Amygdala (tissue), 56 donors: ENCODE measurements at places on chromosomes 16 and 17.

DNA sequence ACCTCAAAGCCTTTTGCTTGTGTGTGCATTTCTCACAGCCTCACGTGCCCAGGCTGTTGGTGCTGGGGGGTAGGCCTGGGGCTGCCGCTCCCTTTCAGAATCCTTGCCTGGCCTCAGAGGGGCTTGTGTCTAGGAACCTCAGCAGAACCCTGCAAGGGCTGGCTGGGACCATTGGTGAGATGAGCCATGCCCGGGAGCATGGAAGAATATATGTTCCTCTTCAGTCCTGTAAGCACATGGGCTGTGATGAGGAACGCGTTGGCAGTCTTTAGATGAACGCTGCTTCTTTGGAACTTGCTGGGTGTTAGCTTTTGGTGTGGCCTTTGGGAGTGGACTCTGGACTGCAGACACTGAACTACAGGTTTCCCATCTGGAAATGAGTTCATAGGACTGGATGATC is 32.0 kb upstream of the SLC5A10 start:
- no peak for DNase-seq

GRCh38 chr16:55496509-55497145 is 12.2 kb upstream of the LPCAT2 start:
- no peak for DNase-seq

- DNase-seq, result no peak
Observed at GRCh38 chr16:2042986-2043666, 4.5 kb downstream of the NTHL1 start.

- DNase-seq, result no peak
Observed at GRCh38 chr17:10435096-10435495, 13.3 kb upstream of the MYH8 start.

GRCh38 chr17:80289616-80290015 is 29.0 kb downstream of the RNF213 start:
- no peak for DNase-seq

DNA sequence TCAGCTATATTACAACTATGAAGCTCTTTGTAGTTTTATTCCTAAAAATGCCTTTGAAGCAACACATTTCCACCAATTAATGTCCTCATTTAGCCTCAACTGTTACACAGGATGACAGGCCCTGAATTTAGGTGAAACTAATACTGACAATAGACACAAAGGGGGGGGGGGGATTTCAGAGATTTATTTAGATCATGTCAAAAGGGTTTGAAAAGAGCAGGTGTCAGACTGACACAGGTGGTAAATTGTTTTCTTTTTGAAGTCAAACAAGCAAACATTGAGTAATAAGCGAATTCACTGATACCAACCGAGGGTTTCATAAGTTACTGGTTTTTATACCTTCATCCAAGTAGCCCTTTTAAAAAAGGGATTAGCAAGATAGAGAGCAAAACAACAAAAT is 40.8 kb downstream of the KANSL1 start:
- no peak for DNase-seq

GRCh38 chr16:2964475-2965336 is 631 bp downstream of the KREMEN2 start:
- DNase-seq, result no peak

DNA sequence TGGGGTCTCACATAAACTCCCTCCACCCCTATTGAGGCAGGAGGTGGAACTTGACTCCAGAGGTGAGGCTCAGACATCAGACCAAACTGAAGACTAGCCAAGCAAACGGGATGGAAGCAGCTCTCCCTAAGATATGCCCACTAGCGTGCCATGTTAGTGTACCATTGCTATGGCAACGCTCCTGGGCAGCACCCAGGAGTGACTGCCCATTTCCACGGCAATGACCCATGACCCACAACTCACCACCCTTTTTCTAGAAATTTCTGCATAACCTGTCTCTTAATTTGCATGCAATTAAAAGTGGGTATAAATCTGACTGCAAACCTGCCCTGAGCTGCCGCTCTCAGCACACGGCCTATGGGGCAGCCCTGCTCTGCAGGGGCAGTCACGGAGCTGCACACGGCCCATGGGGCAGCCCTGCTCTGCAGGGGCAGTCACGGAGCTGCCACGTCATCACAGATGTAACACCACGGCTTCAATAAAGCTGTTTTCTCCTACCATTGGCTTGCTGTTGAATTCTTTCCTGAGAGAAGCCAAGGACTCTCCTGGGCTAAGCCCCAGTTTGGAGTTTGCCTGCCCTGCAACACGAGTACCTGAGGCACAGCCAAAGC is 164.3 kb downstream of the RBFOX3 start:
- no peak for DNase-seq

GRCh38 chr17:2736956-2737355 is 12.5 kb downstream of the CCDC92B start:
- no peak for DNase-seq

DNA sequence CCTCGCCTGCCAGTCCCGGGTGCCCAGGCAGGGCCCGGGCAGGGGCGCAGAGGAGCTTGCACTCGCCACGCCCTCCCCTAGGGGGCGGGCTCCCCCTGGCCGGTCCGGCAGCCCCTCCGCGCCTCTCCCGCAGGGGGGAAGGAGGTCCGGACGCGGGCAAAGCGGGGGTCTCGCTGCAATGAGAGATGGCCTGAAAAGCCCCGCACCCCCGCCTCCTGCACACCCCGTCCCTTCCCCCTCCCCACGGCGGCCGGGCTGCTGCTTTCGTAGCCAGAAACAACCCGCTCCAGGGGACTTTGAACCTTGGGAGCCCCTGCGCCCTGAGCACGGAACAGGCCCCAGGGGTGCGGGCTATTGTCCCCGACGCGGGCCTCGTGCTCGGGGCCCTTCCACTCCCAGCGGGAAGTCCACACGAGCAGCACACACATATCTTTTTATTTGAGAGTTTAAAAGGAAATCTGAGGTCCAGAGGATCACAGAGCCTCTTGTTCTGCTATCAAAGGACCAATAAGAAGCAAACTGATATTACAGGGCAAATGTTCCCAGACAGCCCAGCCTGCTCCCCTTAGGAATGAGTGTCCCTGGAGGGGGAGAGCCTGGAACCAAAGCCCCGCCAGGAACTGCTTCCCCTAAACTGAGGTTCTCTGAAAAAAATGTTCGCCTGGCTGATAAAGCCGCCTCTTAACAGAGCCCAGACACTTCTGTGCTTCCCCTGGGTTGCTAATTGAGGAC is 5.8 kb upstream of the CBX4 start:
- DNase-seq, result peak; percentile 16

DNA sequence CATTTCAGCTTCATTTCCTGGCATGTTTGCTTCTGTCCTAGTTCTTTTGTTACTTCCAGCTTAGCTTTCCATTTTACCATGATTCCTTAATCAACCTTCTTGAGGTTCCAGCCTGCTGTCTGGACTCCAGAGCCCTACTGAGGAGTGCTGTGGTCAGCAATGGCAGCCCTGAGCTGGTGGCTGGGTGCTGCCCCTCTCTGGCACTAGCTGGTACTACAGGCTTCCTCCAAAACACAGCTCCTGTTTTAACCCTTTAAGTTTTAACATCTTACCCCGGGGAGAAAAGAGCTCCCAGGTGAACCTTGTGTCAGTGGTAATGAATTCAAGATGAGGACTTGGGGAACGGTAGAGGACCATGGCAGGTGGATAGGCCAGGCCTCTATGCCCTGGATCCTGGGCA is 395.5 kb downstream of the TMEM114 start:
- no peak for DNase-seq

DNA sequence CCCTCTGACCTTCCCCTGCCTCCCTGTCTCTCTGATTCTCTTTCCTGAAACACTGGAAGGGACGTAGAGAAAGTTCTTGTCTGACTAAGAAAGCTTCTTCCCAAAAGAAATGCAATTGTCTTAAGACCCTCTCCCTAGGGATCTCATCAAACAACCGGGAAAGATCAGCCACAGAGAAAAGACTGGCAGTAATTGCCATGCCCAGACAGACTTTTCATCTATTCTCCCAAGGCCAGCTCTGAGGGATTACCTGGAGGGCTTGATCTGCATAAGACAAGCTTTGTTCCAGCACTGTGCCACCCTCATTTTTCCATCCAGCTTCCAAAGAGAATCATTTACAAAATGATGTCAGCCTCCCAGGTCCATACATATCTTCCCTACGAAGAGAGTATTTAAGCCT is 38.8 kb upstream of the HS3ST3A1 start:
- no peak for DNase-seq

DNA sequence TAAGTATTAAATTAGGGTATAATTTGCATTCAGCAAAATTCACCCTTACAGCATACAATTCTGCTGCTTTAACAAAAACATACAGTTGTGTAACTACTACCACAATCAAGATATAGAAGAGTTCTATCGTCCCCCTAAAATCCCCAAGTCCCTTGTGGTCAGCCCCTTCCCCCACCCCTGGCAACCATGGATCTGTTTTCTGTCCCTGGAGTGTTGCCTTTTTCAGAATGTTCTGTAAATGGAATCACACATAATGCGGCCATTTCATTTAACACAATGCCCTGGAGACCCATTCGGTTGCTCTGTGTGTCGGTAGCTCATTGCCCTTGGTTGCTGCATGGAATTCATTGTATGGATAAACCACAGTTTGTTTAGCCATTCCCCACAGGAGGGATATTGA is 190.2 kb downstream of the IRX5 start:
- DNase-seq, result no peak

GRCh38 chr17:80119271-80119791 is 17.9 kb downstream of the GAA start:
- DNase-seq, result no peak

DNA sequence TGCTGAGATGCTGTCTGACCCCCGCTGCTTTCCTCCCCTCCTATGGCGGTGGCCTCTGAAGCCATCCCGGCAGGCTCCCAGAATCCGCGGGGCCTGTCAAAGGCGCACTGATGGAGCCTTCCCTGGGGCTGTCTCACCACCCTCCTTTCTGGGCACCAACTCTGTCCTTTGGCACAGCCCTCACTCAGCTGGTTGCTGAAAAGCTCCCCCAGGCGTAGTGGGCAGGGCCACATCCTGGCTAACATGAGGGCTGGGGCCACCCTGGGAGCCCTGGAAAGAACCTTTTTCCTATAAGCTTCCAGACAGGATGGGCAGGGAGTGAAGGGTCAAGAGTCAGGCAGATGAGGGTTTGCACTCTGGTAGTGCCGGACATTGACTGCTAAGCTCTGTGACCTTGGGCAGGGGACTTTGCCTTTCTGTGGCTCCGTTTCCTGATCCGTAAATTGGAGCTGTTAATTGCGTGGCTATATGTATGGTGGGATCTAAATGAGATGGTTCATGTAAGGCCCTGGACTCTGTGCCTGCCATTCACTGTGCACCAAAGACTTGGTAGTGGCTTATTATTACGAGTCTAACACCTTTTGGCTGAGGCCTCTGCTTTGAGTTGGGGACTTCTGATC is 27.6 kb upstream of the LASP1NB start:
- DNase-seq, result no peak

DNA sequence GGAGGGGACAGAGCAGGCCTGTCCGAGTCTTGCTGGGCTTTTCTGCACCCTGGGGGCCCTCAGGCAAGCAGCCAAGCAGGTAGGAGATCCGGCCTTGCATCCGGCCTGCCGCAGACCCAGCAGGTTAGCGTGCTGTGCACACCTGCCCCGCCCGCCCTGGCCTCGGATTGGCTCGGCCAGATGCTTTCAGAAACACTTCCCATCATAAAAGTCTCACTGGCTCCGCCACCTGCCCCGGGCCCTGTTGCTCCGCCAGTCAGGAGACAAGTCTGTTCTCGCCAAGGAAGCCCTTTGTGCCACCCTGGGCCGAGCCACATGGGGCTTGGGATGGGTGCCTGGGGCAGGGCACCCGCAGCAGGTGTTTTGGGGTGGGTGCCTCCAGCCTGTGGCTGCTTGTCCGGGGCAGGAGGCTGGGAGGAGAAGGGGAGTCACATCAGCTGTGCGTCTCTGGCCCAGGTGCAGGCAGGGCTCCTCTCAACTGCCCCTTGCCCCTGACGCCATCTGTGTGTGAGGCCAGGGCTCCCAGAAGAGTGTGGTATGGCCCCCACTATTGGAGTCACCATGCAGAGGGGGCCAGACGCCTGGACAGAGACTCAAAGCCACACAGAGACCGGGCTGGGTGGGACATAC is 228.2 kb upstream of the GSE1 start:
- DNase-seq, result no peak

DNA sequence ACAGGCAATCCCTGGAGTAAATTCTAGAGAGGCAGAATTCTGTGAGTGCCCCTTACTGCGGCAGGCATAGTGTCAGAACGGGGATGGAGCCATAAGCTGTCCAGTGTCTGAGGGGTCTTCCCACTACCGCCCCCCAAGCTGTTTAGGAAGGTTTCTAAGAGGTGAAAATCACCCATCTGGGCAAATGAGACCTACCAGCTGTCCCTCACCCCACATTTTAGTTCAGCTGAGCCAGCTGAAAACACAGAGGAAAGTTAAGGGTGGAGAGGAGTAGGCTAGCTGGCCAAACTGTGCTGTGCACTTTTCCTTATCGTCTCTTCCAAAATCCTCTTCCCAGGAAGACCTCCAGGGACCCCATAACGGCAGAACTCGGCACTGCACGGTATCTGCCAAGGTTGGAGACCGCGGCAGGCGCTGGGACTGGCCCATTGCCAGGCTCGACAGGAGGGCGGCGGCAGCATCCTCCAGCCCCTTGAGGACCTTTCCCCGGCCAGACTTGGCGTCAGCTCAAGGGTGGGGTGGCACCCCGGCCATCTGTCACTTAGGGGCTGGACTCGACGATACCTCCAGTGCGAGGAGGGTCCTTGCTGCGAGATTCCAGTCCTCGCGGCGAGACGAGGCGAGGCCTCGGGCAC is 955 bp downstream of the ACLY start:
- no peak for DNase-seq

DNA sequence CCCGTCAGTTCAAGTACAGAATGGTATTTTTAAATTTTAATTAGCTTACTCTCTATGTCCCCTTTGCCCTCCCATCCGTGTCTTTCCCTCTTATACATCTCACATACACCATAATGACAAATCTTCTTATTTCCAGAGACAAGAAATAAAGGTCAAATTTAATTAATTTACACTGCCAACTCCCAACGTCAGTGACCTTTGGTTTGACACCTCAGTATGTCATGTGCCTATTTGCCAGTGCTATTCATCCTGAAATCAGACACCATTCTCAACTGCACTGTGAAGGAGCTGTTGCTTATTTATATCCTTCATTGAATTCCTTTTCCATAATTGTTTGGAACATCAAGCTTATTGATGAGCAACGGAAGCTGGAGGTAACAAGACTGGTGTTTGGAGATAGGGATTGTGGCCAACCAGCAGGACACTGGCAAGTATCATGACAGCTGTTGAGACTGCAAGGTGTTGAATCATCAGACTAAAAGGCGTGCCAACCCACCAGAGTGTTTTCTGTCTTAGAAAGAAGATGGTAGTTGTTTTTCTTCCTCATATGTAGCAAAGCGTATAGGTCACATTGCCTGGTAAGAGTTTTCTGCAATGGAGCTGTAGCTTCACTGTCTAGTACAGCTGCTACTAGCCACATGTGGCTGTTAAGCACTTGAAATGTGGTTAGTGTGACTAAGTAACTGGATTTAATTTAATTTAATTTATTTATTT is 12.5 kb downstream of the CALCOCO2 start:
- no peak for DNase-seq

DNA sequence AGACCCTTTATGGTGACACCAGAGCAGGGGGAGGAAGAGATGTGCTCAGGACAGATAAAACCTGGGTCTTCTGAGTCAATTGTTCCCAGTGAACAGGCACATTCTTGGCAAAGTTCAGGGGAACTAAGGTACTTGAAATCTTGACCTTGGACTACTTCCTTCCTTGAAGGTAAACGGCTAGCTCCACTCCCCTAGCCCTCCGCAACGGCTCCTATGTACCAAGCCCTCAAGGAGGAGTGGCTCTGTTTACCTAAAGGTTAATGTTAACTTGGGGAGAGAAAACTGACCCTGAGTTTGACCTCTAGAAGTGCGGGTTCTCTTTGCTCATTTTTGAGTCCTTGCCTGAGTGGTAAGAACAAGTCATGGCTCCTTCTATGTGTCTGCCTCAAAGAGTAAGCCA is 7.8 kb downstream of the TTLL6 start:
- DNase-seq, result no peak

GRCh38 chr16:6560306-6561100 is 772.1 kb upstream of the RBFOX1 start:
- no peak for DNase-seq
